ENCODE measurements at places on chromosomes 2 and 18. TPM values are rescaled to one million over a fixed set of nuclear protein-coding genes. Genes with fewer than 3 reads are reported as not detected.

- H3K27ac ChIP-seq: no peak overlapping the region
- H3K27me3 ChIP-seq: peaks cover 4% of the 10 kb centered on the region
- no peak overlapping the region for H3K4me3 ChIP-seq
- no peak for DNase-seq
- no peaks in the 10 kb centered on the region for H3K36me3 ChIP-seq
- no peaks in the 10 kb centered on the region for H3K4me1 ChIP-seq
Observed at GRCh38 chr2:151711025-151711424, 23.3 kb downstream of the NEB start.

Gene PARD6G
- 2.2 TPM for total RNA-seq

Gene GIGYF2
- total RNA-seq: 57.2 TPM

DNA sequence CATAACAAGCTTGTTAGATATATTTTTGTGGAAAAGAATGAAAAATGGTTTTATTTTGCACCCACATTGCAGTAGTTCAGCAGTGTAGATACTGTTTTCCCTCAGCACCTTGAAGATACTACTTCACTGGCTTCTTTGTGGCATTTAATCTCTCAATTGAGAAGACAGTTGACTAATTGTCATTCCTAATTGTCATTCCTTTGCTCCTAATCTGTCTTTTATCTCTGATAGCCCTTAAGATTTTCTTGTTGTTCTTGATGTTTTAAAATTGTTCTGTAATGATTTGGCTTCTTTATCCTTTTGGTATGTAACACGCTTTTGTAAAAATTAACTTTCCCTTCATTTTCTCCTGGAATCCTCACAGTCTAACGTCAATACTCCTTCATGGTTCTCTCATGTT, 38.0 kb upstream of the CCNYL1 start:
- no peaks in the 10 kb centered on the region for H3K36me3 ChIP-seq
- no peak for DNase-seq
- peaks cover 14% of the 10 kb centered on the region for H3K4me1 ChIP-seq
- no peaks in the 10 kb centered on the region for H3K27me3 ChIP-seq
- H3K4me3 ChIP-seq: no peak overlapping the region
- no peak overlapping the region for H3K27ac ChIP-seq

DNA sequence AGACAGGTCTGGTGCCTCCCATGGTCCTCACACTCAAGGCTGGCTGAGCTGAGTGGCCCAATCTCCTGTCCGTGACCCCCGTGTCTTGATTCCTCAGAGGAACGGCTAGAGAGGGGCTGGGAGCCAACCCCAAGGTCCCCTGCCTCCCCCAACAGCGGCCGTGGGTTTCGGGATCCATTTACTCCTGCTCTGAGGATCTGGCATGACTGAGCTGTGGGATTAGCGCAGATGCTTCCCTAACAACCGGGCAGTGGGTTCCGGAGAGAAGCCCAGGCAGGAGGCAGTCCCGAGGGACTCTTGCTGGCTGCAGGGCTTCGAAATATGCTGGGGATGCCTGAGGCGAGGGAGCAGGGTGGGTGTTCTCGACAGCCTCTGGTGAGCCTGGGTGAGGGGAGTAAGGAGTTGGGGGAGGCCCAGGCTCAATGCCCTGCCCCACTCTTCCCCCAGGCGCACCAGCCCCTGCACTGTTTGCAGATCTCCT, 18.9 kb downstream of the GPR35 start:
- no peaks in the 10 kb centered on the region for H3K36me3 ChIP-seq
- H3K27ac ChIP-seq: no peak overlapping the region
- H3K4me3 ChIP-seq: no peak overlapping the region

DNA sequence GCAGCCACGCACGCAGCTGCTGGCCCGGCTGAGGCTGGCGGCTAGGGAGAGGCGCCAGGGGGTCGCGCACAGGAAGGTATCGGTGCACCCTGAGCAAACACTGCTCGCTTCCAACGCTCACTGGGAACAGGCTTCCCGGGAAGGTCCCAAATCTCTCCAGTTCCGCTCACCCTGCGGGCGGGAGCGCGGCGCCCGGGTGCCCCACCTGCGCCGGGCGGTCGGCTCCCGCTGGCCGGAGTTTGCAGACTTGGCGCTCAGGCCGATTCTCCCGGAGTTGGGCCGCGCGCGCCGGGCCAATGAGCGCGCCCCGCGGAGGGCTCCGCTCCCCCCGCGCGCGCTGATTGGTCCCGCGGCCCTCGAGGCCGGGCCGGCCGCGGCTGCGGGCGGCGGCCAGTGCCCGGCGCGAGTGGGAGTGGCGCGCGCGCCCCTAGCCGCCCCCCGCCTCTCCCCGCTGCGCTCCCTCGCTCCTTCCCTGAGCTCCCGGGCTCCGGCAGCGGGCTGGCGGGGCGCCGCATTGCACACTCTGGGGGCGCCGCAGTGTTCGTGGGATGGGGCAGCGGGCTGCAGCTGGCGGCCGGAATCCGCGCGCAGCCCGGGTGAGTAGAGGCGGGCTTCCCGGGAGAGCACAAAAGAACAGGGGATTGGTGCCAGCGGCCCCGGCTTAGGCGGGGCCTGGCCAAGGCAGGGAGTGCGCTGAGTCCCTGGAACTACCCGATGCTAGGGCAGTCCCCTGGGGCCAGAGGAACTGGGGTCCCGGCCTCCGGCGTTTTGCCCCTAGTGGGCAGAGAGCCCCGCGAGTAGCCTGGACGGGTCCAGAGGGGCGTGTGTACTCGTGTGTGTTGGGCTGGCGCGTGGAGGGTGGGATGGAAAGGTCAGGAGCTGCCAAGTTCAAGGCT, at the start of gene LYPD6:
Gene LYPD6, plus strand, starts transcription at position 461 of the 896 bp plus-strand sequence. CDS start 107,122 bp downstream, outside the sequence.
- peaks cover 6% of the 10 kb centered on the region for H3K4me1 ChIP-seq
- H3K27me3 ChIP-seq: peaks cover 26% of the 10 kb centered on the region
- no peak within 1 kb of the TSS for H3K27ac ChIP-seq
- no peaks in the 10 kb centered on the region for H3K36me3 ChIP-seq
- DNase-seq: peak; percentile 98

DNA sequence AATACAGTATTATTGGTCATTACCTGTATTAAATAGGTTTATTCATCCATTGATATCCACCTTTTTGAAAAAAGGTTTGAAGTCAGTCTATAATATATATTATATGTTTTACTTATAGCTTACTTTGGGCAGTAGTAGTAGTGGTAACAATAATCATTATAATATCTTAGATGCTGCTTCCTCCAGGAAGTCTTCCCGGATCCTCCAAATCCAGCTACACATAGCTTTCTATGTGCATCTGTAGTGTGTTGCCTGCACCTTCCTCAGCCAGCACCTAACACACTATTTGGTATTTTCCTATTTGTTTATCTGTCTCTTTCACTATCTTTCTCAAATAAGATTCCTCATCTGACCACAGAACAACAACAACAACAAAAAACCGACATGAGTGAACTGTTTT, 81.0 kb downstream of the PRKCE start:
- no peaks in the 10 kb centered on the region for H3K27me3 ChIP-seq
- DNase-seq: no peak
- no peaks in the 10 kb centered on the region for H3K4me1 ChIP-seq
- H3K27ac ChIP-seq: no peak overlapping the region

GRCh38 chr2:60438653-60439052, 114.8 kb downstream of the BCL11A start:
- no peaks in the 10 kb centered on the region for H3K36me3 ChIP-seq
- H3K4me1 ChIP-seq: no peaks in the 10 kb centered on the region
- no peak overlapping the region for H3K4me3 ChIP-seq

GRCh38 chr2:30272761-30273573, 41.6 kb downstream of the LBH start:
- H3K4me1 ChIP-seq: peaks cover 25% of the 10 kb centered on the region
- H3K36me3 ChIP-seq: no peaks in the 10 kb centered on the region
- DNase-seq: peak; percentile 56
- no peak overlapping the region for H3K4me3 ChIP-seq
- H3K27ac ChIP-seq: peak overlapping the region; percentile 2

DNA sequence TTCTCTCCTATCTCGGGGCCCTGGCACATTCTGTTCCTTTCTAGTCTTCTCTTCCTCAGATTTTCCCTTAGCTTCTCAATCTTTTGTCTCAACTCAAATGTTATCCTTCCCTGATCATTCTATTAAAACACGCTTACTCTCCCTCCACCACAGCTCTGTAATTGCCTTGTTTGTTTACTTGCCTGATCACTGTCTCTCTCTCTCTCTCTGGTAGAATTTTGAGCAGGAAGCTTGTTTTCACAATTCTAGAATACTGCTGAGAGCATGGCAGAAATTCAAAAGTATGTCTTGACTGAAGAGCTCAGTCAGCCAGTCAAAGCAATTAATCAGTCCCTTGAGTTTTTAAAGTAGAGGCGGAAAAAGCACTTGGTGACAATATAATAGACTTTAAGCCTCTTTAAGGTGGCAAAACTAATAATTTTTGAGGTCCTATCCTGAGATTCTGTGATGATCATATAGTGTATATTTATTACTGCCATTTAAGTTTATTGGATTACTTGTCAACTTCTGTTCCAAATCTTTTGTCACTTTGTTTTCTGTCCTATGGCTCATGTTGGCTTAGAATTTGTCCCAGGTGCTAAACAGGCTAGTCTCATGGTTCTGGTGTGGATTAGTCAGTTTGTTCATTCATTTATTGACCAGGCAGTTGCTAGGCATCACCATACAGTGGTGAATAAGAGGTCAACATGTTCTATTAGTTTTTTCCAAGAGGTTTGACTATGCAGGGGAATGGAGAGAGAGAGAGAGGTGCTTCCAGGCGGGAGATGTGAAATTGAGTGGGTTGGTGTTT, 2.3 kb downstream of the PSMD1 start:
- peaks cover 28% of the 10 kb centered on the region for H3K4me1 ChIP-seq
- H3K27me3 ChIP-seq: no peaks in the 10 kb centered on the region
- peak overlapping the region; percentile 66 for H3K27ac ChIP-seq
- peak overlapping the region; percentile 13 for H3K4me3 ChIP-seq
- H3K36me3 ChIP-seq: peaks cover 29% of the 10 kb centered on the region

- DNase-seq: peak; percentile 4
- H3K27me3 ChIP-seq: peaks cover 1% of the 10 kb centered on the region
- H3K4me1 ChIP-seq: no peaks in the 10 kb centered on the region
- no peak overlapping the region for H3K4me3 ChIP-seq
- H3K27ac ChIP-seq: no peak overlapping the region
Observed at GRCh38 chr2:71619230-71619741, 165.9 kb downstream of the DYSF start.

DNA sequence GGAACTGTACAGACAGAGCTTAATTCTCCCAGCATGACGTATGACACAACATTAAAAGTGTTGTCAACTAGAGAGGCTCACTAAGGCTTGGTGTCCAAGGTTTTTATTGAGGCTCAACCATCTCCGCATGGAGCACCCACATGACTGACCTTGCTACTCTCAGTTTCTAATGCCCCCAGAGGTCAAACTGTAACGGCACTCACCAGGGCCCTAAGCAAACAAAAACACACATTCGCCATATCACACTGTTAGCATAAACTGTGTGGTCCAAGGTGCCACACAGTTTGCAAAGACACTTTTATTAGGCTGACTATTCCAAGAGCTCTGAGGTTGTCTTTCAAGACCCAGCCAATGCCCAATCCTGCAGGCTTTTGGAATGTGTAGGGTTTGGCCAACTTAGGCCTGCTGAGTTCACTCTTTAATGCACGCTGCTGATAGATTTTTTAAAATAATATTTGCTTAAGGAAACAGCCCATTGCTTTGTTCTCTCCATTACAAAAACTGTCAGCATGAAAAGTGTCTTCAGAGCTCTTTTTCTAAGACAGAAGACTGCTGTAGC, 114.9 kb downstream of the DSC3 start:
- H3K27ac ChIP-seq: no peak overlapping the region
- H3K4me3 ChIP-seq: no peak overlapping the region
- no peaks in the 10 kb centered on the region for H3K27me3 ChIP-seq

- peak; percentile 54 for DNase-seq
- peaks cover 97% of the 10 kb centered on the region for H3K27me3 ChIP-seq
- H3K4me1 ChIP-seq: peaks cover 10% of the 10 kb centered on the region
- H3K36me3 ChIP-seq: no peaks in the 10 kb centered on the region
- H3K4me3 ChIP-seq: no peak overlapping the region
Observed at GRCh38 chr2:174330945-174331594, 3.7 kb upstream of the SP9 start.

Gene ARHGAP15
- 0.88 TPM for total RNA-seq

DNA sequence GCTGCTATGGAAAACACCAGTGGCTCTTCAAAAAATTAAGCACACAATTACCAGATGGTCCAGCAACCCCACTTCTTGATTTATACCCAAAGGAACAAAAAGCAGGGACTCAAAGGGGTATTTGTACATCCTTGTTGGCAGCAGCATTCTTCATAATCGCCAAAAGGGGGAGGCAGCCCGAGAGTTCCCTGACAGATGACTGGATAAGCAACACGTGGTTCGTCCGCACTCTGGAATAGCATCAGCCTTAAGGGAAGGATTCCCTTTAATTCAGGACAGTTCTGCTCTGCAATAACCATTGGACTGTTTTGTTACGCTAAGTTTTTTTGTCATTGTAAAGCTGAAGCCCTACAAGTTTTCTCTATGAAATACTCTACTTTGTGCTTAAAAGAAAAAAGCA, 76.7 kb upstream of the TWIST2 start:
- H3K4me3 ChIP-seq: no peak overlapping the region
- no peaks in the 10 kb centered on the region for H3K4me1 ChIP-seq
- H3K27me3 ChIP-seq: peaks cover 35% of the 10 kb centered on the region
- H3K27ac ChIP-seq: no peak overlapping the region

DNA sequence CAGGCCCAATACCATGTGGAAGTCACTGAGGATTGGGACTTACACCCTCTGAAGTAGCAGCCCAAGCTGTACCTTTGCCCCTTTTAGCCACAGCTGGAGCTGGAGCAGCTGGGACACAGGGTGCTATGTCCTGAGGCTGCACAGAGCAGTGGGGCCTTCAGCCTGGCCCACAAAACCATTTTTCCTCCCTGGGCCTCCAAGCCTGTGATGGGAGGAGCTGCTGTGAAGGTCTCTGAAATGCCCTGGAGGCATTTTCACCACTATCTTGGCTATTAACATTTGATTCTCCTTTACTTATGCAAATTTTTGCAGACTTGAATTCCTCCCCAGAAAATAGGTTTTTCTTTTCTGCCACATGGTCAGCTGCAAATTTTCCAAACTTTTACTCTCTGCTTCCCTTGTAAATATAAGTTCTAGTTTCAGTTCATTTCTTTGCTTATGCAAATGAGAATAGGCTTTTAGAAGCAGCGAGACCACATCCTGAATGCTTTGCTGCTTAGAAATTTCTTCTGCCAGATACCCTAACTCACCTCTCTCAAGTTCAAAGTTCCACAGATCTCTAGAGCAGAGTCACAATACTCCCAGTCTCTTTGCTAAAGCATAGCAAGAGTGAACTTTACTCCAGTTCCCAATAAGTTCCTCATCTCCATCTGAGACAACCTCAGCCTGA, 213.8 kb upstream of the MGAT5 start:
- no peak for DNase-seq
- no peaks in the 10 kb centered on the region for H3K4me1 ChIP-seq
- no peaks in the 10 kb centered on the region for H3K27me3 ChIP-seq
- H3K36me3 ChIP-seq: no peaks in the 10 kb centered on the region

DNA sequence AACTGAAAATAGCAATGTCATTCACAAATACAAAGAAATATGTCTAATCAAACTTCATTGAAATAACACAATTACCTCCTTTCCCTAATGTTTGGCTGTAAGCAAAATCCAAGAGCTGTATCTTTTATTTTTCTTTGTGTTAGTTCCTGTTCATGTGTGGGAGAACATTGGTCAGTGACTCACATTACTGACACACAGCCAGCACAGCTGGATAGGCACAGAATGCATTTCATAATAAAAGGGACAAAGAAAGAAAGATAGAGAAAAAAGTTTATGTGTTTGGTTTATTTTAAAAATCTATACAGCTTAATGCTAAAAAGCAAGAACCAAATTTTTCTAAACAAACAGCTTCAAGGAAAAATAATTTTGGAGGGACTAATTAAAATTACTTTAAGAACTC, 185.6 kb upstream of the COL3A1 start:
- H3K4me1 ChIP-seq: peaks cover 56% of the 10 kb centered on the region
- peak overlapping the region; percentile 98 for H3K27ac ChIP-seq
- H3K36me3 ChIP-seq: no peaks in the 10 kb centered on the region
- DNase-seq: no peak

GRCh38 chr18:45448871-45449270, 166.4 kb upstream of the SLC14A2 start:
- peaks cover 4% of the 10 kb centered on the region for H3K27me3 ChIP-seq
- no peak for DNase-seq
- peaks cover 4% of the 10 kb centered on the region for H3K4me1 ChIP-seq
